ENCODE measurements at places on chromosomes 7 and 10.

- DNase-seq = no peak
Measured at GRCh38 chr7:116957874-116958273, 4.6 kb downstream of the ST7 start.

- no peak for DNase-seq
Measured at GRCh38 chr10:102453502-102453901, 2.2 kb upstream of the C10orf95 start.

DNA sequence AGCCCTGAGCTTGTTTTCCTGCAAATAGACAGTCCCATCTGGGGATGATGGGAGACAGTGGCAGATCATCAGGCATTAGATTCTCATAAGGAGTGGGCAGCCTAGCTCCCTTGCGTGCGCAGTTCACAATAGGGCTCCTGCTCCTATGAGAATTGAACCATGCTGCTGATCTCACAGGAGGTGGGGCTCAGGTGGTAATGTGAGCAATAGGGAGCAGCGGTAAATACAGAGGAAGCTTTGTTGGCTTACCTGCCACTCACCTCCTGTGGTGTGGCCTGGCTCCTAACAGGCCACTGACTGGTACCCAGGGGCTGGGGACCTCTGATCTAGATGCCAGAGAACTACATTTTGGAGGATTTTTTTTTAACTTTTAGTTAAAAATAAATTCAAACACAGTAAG is 434.8 kb upstream of the MKI67 start:
- no peak for DNase-seq

- DNase-seq = no peak
Measured at GRCh38 chr10:78559661-78560340, 509.0 kb upstream of the ZMIZ1 start.

- DNase-seq = no peak
Measured at GRCh38 chr7:151843181-151843580, 33.7 kb downstream of the PRKAG2 start.

DNA sequence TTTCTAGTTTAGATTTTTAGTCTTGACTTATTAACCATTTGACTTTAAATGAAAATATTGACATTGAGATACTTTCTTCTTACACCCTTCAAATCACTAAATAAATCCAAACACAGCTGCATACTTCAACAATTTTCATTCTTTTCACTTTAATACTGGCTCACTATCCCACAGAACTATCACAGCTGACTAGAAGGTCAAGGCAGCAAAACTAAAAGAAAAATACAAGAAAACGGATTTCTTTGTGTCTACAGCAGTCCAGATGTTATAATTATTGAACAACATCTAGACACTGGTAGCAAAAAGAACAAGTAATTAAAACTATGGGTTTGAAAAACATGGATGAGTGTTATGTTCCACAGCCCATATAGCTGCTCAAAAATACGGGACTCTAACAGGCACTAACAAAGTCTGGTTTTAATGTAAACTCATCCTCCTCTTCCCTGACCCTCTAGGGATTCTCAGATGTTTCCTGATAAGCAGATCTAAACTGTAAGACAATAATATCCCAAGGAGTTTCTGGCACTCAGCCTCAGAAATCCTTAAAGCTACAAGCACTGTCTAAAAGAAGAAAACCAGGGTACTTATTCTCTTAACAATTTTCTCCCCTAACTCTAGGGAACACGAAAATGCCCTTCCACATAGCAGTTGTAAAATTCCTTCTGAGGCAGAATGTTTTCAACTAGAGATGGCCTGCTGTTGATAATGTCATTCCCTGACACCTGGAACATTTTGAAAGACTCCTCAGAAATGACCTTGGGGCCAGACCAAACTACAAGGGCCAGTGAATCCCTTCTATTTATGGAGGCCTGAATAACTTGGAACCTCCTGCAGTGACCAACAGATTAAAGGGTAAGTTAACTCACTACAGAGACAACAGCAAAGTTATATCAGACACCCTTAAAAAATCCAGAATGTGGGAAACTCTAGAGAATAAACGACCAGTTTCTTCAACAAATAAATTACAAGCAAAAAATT is 12.8 kb downstream of the DNMBP start:
- no peak for DNase-seq

All from stimulated activated CD8-positive, alpha-beta memory T cell treated with anti-CD3 and anti-CD28 coated beads, Interleukin-2, amount 100 ng/mL, for 1 hour (primary cell).